NCI-H1930 (cell line): ENCODE measurements at places on chromosomes 13 and 19.

DNA sequence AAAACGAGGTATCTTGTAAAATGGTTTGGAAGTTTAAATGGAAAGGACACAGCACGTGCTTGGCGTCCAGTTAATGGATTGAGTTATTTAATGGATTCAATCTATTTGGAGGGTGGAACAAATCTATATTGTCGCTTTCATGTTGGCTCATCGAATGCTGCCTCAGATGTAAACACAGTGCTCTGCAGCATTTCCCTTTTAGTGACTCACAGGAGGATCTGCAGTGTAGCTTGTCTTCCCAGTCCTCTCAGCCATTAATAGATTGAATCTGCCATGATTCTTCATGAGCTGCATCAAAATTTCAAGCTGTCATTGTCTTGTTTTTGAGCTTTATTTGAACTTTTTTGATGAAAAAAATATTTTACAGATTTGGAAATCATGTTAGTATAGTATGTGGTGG lies 44.7 kb downstream of the DHRS12 start:
- DNase-seq, result no peak

DNA sequence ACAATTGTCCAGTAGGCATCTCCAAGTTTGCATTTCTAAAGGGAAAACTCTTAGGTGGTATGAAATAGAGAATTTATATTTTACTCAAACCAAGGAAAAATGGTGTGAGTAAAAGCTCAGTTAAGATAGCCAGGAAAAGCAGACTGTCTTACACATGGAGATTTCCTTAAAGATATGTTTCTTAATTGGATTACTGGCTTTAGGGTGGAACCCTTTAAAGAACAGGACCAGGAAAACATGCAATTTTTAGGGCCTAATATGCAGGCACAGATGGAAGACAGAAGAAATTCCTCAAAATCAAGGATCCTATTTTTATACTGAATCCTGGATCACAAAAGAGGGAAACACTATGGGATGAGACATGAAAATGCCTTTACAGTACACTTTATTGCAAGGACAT lies 100.3 kb upstream of the PCDH17 start:
- DNase-seq, result no peak

- no peak for DNase-seq
Measured at GRCh38 chr19:18698321-18699167, 15.1 kb downstream of the CRTC1 start.

DNA sequence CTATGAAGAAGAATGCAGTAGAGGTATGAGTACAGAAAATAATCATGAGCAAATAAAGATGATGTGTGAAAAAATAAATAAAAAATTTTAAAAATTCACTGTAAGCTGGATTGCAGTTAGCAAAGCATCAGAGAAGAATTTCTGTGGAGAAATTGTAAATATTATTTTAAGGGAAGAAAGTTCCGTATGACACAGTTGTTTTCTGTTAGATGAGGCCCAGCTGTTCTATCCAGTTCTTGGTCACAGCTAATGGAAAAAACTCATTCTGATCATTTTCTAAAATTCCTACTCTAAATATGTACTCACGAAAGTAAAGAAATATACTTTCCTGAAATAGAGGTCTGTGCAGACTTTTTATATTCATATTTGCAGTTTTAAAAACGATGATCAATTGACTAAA lies 578.8 kb downstream of the DCT start:
- DNase-seq, result no peak

DNA sequence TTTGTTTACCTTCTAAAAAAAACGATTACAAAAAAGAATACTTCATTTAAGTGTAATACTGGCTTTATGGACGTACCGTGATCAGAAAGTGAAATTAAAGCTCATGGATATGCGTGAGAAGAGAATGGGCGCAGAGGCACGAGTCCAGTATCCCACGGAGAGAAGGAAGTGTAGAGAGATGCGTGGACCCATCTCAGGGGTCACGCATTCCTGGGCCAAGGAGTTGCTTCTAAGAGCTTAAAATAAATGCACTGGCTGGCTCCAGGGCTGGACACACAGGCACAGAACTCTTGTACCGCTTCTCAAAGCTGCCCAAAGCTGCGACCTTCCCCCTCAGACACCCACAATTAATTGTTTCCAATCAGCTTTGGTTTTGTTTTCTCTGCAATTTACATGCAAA lies 8.7 kb upstream of the SPC24 start:
- DNase-seq, result no peak

DNA sequence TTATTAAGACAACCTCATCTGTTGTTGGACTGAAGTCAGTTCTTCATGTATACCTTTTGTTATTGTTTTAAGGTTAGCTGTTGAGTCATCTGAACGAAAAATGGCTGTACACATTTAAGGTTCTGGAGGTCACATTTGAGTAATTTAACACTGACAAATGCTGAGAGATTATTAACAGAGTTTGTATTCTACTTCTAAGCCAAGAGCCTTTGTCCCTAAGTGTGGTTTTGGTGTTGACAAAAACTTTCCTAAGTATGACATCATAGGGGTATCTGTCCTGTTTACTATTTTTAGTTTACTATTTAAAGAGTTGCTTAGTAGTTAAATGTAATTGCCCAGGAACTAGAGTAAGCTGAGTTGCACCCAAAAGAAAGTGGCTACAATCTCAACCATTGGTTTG lies 71.9 kb downstream of the CDK8 start:
- DNase-seq, result no peak
